Sciatic nerve (tissue), 2 donors: ENCODE measurements at places on chromosomes 7 and 10. TPM values are rescaled to one million over a fixed set of nuclear protein-coding genes. Genes with fewer than 3 reads are reported as not detected.

The KCP gene
- total RNA-seq: 1.8 TPM

The SPACDR gene
- total RNA-seq: 3.6 TPM

The CYP3A4 gene
- total RNA-seq: not detected

The WIPF3 gene
- 5.3 TPM for total RNA-seq

The SLC26A3 gene
- total RNA-seq: not detected

The ACTR3C gene
- total RNA-seq: 3.3 TPM

The PRLHR gene
- not detected for total RNA-seq

The NPY4R gene
- not detected for total RNA-seq

The TNS3 gene
- total RNA-seq: 230 TPM

The FEZF1 gene
- not detected for total RNA-seq

The NANOS1 gene
- 3.5 TPM for total RNA-seq

DNA sequence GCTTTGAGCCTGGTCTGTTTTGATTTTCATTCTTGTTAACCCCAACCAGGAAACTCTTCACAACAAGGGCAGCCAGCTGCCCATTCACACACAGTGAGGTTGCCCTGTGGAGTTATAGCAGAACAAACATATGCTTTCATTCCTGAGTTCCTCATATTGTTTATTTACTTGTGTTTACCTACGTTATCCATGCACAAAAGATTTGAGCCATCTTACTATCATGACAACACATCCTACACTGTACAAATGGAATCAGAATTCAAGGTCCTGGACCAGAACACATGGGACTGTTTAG lies 21.7 kb upstream of the BMPER start:
- no peak for DNase-seq

DNA sequence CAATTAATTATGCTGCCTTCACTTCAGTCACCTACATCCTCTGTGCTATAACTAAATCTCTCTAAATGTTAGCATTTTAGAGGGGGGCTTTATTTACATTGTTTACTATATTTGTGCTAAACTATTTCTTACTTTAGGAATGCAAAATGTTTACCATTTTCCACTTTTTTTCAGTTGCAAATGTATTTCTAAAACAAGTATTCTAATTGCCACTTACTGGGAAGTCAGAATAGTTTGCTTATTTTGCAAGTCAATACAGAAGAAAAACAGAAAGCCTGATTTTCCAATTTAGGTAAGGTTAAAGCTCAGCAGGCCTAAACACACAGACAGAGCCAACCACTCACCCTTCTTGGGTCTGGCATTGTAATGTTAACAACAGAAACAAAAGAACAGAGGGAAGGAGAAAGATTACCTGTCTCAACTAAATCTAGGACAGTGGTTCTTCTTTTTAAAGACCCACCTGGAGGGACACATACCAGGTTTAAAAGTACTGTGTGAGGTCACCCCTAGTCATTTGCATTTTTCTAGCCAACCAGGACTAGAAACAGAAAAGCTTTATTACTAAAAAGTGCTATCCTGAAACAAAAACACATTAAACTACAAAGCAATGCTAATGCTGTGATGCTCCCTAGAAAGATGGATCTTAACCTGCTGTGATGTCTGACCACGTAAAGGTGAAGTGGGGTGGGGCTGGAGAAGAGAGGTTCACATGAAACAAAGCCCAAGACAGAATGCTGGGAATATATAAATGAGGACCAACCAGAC lies 178.2 kb downstream of the SLC25A13 start:
- no peak for DNase-seq

DNA sequence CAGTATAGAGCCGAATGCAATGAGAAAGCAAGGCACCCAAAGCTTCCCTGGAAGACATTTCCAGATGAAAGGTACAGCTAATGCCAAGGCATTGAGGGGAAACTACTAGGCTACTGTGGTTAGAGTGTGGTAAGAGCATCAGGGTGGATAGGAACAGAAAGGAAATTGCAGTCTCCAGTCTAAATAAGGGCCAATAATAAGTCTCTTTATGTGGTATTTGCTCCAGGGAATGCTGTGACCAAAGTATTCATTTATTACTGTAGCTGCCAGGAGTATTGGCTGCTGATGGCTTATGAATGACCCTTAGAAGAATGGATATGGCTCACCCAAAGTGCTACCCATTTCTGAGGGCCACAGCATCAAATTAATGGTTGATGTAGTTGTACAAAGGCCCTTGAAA lies 30.1 kb upstream of the POT1 start:
- no peak for DNase-seq

DNA sequence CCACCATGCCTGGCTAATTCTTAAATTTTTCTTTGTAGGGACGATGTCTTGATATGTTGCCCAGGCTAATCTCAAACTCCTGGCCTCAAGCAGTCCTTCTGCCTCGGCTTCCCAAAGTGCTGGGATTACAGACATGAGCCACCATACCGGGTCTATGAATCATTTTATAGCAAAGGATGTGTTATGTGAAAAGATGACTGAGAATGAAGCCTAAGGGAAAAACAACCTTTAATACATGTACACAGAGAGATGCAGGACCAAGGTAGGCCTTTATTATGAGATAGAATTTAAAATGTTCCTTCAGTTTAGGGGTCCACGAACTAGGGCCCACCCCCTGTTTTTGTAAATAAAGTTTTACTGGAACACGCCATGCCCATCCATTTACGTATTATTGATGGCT lies 41.0 kb downstream of the UBE2H start:
- no peak for DNase-seq

DNA sequence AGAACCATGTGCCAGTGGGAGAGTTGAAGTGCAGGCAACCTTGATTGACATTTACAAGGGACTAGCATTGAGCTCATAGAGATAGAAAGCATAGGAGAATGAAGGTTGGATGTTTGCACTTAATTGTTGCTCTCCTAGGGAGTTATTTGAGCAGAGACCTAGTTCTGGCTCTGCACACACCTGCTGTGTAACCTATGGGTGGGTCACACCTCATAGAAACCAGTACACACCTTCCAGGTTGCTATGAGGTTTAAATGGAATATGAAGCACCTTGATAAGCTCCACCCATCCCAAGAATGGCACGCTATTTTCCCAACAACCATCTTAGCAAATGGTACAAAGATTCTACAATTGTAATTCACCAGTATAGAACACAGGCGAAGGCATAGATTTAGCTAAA lies 86.2 kb upstream of the AOAH start:
- no peak for DNase-seq

DNA sequence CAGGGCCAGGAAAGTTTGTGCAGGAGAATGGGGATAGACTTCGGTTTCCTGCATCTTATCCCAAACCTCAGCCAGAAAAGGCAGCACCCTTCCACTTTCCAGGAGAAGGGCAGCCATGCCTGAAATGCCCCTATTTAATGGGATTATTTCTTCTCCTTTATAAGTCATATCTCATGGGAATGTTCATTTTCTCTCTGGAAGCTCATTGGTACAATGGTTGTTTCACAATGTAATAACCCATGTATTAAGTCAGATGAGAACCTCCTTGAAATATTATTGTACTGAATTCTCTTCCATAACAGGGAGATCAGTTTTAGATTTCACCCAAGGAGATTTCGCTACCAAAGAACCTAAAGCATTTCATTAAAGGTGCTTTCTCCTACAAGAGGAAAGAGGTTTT lies 457.5 kb downstream of the KCNMA1 start:
- no peak for DNase-seq

GRCh38 chr7:66950763-66951162 lies 29.7 kb downstream of the TMEM248 start:
- DNase-seq: no peak

DNA sequence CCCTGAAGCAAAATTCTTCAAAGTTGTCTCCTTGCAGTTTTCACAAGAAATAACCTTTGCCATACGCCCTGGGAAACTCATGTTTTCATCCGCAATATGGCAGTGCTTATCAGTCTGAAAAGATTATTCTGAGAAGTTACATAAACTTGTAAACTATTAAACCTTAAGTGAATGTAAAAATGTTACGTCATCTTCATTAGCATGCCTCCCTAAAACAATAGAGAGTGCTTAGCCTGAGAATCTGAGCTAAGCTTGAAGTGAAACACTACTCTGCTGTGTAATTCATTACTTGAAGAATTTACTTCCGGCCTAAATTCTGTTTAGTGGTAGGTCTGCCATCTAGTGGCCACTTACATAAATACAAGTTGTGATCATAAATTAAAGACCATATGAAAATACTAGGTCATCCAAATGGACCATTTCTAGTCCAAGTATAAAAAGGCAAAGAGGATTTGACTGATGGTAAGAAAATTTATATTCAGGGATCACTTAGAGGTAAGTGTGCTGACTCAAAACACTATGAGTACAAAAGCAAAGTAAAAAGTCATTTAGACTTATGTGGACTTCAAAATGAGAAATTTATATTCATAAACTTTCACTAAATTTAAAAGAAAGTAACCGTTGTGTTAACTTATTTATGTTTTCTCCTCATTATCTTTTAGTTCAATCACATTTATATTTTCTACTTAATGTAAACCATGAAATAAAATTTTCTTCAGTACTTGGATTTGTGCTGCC lies 745.1 kb upstream of the LRRTM3 start:
- DNase-seq: no peak

GRCh38 chr10:72259491-72260238 lies 14.1 kb upstream of the DDIT4 start:
- DNase-seq: no peak

DNA sequence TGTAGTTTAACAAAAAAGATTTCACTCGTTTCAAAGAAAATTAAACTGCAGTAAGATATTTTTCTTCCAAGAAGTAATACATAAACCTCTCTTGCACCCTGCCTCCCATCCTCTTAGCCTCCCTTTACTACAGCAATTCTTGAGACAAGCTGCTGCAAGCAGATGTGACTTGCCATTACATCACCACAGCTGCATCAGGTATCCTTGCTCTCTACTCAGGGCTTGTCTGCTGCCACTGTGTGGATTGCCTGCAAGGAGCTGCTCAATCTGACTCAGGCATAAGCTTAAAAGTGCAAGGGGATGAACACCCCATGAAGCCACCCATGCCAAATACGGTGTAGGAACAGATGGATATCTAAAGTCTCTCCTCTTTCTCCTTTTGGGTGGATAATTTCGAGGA lies 609.9 kb downstream of the DNAJB9 start:
- DNase-seq: no peak

- no peak for DNase-seq
Measured at GRCh38 chr10:8130973-8131911, 76.8 kb downstream of the GATA3 start.

DNA sequence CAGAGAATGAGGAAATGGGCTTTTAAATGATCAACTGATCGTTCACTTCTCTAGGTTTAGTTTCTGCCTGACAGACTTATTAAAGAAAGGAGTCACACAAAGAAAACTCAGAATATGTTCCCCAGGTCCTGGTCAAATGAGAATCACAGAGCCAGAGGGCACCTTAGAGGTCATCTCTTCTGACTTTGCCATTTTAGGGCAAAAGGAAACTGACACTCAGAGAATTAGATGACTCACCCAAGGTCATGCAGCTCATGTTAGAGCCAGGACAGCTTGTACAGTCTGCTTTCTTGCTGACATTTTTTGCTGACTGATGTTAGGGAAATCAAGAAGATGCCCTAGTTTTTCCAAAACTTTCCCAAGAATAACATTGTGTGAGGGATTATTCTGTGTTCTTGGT lies 312.7 kb upstream of the SP8 start:
- no peak for DNase-seq

DNA sequence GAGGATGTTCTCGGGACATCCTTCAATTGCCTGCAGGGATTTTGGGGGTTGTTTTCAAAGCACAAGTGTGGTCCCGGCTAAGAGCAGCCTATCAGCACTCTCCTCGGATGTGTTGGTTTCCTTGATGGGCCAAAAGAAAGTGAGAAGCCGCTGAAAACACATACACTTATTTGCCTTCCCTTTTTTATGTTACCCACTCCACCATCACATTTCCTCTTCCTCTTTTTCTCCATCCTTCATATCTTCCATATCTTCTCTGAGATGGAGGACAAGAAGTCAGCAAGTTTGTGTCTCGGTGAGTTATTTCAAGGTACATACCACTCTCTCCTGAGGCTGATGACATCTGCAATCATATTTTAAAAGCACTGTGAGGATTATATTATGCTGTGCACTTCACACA lies 64.0 kb downstream of the ZNF33B start:
- no peak for DNase-seq

DNA sequence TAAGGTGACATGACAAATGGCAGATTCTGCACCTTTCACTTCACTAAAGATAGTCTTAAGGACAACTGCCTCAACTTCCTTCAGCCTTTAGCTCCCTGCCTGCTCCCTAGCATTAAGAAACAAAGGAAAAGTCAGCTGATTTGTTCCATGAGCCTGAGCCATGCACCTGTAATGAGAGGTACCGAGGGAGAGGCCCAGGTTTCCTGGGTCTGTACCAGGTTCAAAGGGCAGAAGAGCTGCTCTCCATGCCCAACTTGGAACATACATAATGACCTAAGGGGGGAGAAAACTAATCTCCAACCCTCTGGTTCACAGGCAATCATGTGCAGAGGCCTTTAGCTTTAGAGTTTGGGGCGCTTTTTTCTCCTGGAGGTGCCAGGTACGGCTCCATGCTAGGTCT lies 111.2 kb downstream of the JAZF1 start:
- no peak for DNase-seq

GRCh38 chr10:26048756-26049155 lies 114.7 kb downstream of the MYO3A start:
- no peak for DNase-seq

DNA sequence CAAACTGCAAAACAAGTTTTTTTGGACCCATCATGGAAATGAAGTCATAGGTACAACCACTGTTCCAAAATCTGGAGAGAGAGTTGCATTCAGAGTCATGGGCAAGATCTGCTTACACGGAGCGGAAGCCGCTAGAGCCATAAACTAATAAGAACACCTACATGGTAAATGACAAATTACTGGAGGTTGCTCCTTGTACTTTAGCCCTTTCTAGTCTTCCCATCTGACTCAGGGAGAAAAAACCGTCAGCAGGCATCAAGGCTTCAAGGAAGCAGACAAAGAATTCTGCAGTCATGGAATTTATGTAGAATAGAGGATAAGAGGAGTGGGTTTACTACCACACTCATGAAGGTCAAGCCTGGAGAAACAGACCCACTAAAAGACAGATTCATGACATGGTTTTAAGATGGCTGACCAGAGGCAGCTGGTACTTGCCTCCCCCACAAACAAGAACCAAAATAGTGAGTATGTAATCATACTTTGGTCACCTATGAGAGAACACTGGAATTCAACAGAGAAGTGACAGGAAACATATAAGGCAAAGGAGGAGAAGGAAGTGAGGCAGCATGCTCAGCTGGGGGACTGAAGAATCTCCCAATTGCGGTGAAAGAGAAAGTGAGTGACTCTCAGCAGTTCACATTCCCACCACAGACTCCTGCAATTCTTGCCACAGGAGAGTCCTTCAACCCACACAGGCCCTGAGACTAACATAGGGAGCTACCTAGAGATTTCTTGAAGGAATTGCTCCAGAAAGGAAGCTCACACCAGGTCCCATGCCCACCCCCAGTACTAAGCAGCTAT lies 42.4 kb upstream of the ASAH2 start:
- DNase-seq: no peak

DNA sequence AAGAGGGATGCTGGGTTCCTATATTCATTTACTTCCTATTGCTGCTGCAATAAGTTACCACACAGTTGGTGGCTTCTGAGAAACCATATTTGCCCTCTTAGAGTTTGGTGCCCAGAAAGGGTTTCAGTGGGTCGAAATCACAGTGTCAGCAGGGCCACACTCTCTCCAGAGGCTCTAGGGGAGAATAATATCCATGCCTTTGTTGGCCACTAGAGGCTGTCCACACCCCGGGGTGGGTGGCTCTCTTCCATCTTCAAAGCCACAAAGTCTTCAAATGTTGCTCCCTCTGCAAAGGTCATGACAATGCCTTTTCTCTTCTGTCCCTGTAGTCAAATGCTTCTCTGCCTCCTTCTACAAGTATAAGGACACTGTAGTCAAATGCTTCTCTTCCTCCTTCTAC lies 989.4 kb downstream of the CCSER2 start:
- DNase-seq: no peak
